ENCODE measurements at places on chromosomes 16 and 17. TPM values are rescaled to one million over a fixed set of nuclear protein-coding genes. Genes with fewer than 3 reads are reported as not detected.

GRCh38 chr17:55341432-55341831 is 76.7 kb downstream of the HLF start:
- DNase-seq = no peak
- H3K4me1 ChIP-seq = peaks cover 41% of the 10 kb centered on the region

ST6GALNAC2 gene
- total RNA-seq = 1.2 TPM

HYDIN gene
- not detected for total RNA-seq

GRCh38 chr17:61897548-61898180 is 30.1 kb downstream of the INTS2 start:
- no peaks in the 10 kb centered on the region for H3K4me1 ChIP-seq
- peaks cover 45% of the 10 kb centered on the region for H3K36me3 ChIP-seq
- no peak overlapping the region for H3K4me3 ChIP-seq
- H3K27ac ChIP-seq = no peak overlapping the region
- DNase-seq = no peak
- H3K27me3 ChIP-seq = no peaks in the 10 kb centered on the region

- H3K27me3 ChIP-seq = no peaks in the 10 kb centered on the region
- H3K36me3 ChIP-seq = no peaks in the 10 kb centered on the region
- H3K27ac ChIP-seq = no peak overlapping the region
- H3K4me1 ChIP-seq = peaks cover 8% of the 10 kb centered on the region
- no peak overlapping the region for H3K4me3 ChIP-seq
Observed at GRCh38 chr17:38441429-38442061, 13.3 kb downstream of the ARHGAP23 start.

DNA sequence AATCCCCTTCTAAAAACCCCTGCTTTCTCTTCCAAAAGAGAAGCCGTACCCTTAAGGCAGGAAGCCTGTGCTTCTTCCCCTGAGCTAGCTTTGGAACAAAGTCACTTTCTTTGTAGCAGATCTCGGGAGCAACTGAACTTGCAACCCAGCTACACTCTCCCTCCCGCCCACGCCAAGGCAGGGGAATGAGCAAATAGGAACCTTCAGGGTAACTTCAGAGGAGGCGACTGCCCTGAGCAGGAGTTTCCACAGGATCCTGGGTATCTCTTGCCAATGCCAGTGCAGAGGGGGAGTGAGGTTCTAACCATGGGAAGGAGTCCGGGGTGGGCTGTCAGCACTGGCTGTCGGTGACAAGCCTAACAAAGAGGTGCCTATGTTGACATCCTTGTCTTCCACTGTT is 5.9 kb upstream of the PIRT start:
- H3K27me3 ChIP-seq = peaks cover 4% of the 10 kb centered on the region
- H3K4me3 ChIP-seq = no peak overlapping the region
- DNase-seq = no peak
- no peak overlapping the region for H3K27ac ChIP-seq
- H3K4me1 ChIP-seq = peaks cover 7% of the 10 kb centered on the region
- no peaks in the 10 kb centered on the region for H3K36me3 ChIP-seq

GRCh38 chr16:29770250-29770929 is 7.7 kb upstream of the ZG16 start:
- H3K4me1 ChIP-seq = no peaks in the 10 kb centered on the region
- no peak overlapping the region for H3K27ac ChIP-seq

GRCh38 chr17:8794636-8795035 is 4.5 kb downstream of the MFSD6L start:
- no peaks in the 10 kb centered on the region for H3K4me1 ChIP-seq
- H3K4me3 ChIP-seq = no peak overlapping the region
- H3K27ac ChIP-seq = no peak overlapping the region

- H3K4me3 ChIP-seq = no peak overlapping the region
- H3K27ac ChIP-seq = no peak overlapping the region
- H3K27me3 ChIP-seq = no peaks in the 10 kb centered on the region
- peaks cover 4% of the 10 kb centered on the region for H3K36me3 ChIP-seq
Observed at GRCh38 chr17:60231234-60231633, 81.5 kb downstream of the CA4 start.

ZPBP2 gene
- not detected for total RNA-seq

GRCh38 chr17:81388612-81389367 is 6.5 kb upstream of the BAHCC1 start:
- H3K36me3 ChIP-seq = no peaks in the 10 kb centered on the region
- H3K27me3 ChIP-seq = peaks cover 62% of the 10 kb centered on the region
- DNase-seq = no peak

DNA sequence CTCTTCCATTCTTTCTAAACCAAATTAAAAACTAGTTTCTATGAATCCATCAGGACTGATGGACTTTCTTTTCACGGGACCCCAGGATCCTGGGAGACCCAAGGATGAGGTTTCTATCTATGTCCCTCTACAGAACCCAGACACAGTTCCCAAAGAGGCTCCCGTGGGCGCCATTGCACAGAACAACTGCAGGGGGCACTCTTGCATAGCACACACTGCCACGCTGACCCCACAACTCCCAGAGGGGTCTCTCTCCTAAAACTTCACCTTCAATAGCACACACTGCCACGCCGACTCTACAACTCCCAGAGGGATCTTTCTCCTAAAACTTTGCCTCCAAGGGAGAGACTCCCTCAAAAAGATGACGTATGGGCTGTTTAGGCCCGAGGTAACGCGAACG is 9.0 kb downstream of the ABR start:
- H3K36me3 ChIP-seq = no peaks in the 10 kb centered on the region
- H3K4me1 ChIP-seq = no peaks in the 10 kb centered on the region
- no peak overlapping the region for H3K4me3 ChIP-seq
- H3K27me3 ChIP-seq = no peaks in the 10 kb centered on the region

GRCh38 chr16:74950511-74950910 is 34.4 kb downstream of the WDR59 start:
- H3K36me3 ChIP-seq = peaks cover 60% of the 10 kb centered on the region
- DNase-seq = no peak
- H3K27me3 ChIP-seq = no peaks in the 10 kb centered on the region
- no peaks in the 10 kb centered on the region for H3K4me1 ChIP-seq

- H3K4me3 ChIP-seq = no peak overlapping the region
- no peaks in the 10 kb centered on the region for H3K27me3 ChIP-seq
- H3K27ac ChIP-seq = no peak overlapping the region
Observed at GRCh38 chr17:57623620-57624019, 121.5 kb downstream of the CCDC182 start.

HSD11B2 gene
- not detected for total RNA-seq
